ENCODE measurements at places on chromosomes 13 and 19.

DNA sequence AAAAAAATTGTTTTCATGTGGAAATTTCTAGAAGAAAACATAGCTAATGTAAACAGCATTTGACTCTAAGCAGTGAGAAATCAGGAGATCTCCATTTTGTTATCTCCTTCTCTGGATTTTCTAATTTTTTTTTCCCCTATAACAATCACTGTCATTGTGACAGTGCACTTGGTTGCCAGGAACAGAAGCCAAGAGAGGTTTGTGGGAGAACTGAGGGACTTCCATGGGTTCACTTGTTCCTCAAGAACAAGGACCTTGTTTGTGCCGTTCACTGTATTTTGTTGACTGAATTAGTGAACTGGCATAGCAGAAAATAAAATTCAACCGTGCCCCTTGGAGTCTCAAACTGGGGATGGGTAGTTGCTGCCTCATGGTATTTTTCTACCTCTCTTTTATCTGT lies 17.1 kb downstream of the SHISA7 start:
- no peak for DNase-seq

GRCh38 chr13:80237646-80238045 lies 103.3 kb downstream of the SPRY2 start:
- no peak for DNase-seq

GRCh38 chr13:69450245-69450644 lies 657.4 kb upstream of the ATXN8OS start:
- DNase-seq = no peak

GRCh38 chr13:47555235-47555634 lies 445.8 kb downstream of the SUCLA2 start:
- no peak for DNase-seq

GRCh38 chr13:113374511-113375175 lies 10.7 kb upstream of the GRTP1 start:
- no peak for DNase-seq

DNA sequence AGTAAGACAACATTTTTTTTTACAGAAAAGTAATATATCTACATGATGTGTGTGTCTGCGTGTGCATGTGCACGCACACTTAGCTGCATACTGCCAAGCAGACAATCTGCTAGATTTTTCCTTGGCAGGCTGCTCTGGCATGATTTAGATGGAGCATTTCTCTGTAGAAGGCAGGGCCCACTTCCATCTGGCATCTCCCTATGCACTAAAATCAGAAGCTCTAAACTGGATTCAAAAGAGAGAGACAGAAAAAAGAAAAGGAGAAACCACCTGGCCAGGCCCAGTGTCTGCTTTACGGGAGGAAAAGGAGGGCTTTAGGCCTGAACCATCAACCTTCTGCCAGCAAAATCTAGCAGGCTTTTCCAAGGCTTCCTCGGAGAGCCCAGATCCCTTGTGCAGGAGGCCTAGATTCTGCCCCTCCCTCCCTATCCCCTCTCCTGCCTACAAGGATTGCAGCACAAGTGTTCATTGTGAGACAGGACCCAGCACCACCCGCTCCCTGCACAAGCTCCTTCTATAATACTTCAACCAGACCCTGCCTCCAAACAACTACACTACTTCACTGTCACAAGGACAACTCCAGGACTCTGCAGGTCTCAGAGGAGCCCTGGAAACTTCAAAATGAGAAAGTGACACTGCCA lies 99.3 kb downstream of the DOCK9 start:
- peak; percentile 17 for DNase-seq

DNA sequence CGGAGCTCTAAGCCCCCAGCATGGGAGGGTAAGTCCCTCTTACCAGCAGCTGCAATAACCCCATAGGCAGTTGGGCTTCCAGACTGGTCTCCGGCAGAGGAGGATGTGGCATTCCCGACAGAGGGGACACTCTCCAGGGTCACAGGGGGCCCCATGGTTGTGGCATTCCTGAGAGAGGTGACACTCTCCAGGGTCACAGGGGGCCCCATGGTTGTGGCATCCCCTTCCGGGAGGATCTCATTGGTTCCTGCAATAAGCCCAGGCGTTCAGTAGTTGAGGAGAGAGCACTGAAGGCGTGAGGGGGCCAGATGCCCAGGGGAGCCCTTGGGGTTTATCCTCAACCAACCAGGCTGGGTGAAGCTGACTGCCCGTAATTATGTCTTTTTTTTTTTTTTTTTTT lies 5.4 kb downstream of the CD320 start:
- no peak for DNase-seq

- DNase-seq = no peak
Measured at GRCh38 chr19:24059563-24060295, 27.3 kb upstream of the ZNF254 start.

All from forelimb muscle (tissue), 1 donor.